Epithelial cell of prostate (primary cell): ENCODE measurements at places on chromosomes 7 and 10.

DNA sequence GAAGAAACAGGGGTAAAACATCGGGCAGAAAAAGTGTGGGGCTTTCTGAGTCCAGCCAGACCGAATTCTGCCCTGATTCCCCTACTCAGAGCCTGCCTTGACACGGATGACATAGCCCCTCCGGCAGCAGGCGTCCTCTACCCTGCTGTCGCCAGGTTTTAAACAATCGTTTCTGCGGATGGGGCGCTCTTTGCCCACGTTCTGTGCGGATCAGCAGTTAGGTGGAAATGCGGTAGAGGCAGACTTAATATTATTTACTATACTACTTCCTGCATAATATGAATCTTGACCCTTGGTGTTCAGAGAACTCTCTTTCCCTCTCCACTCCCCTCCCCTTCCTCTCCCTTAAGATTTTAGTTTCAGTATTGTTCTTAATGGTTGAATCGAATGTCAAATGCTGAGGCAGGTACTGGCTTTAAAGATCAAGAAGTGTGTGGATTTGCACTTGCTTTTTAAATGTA is 2.4 kb downstream of the GATA3 start:
- no peak for DNase-seq

GRCh38 chr7:27154369-27154768 is 2.0 kb upstream of the HOXA3 start:
- no peak for DNase-seq

DNA sequence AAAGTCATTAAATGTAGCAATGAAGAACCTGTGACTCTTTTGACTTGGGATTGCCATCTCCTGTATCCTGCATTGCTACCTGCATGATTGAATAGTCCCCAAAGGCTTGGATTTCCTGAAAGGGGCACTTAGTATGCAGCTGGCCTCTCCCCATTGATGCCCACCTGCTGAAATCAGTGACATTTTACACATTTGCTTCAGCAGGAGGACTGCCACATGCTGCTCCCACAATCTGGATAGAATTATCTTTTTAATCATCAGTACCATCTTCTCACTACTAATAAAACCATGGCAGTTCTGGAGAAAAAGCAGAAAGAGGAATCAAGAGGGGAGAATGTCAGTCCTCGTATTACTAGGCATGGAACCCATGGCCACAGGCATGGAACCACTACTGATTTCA is 67.8 kb downstream of the SLC13A1 start:
- DNase-seq = no peak

- DNase-seq = no peak
Measured at GRCh38 chr10:101323495-101323894, 30.5 kb upstream of the BTRC start.

GRCh38 chr10:75771606-75772005 is 340.2 kb downstream of the LRMDA start:
- no peak for DNase-seq

DNA sequence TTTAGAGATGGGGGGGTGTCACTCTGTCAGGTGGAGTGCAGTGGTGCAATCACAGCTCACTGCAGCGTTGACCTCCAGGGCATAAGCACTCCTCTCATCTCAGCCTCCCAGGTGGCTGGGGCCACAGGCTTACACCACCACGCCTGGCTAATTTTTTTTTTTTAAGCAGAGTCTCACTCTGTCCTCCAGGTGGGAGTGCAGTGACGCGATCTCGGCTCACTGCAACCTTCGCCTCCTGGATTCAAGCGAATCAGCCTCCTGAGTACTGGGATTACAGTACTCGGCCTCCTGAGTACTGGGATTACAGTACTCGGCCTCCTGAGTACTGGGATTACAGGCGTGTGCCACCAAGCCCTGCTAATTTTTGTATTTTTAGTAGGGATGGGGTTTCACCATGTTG is 23.6 kb upstream of the PPIA start:
- no peak for DNase-seq

- no peak for DNase-seq
Measured at GRCh38 chr10:112189465-112189864, 5.9 kb upstream of the GPAM start.

GRCh38 chr7:47449810-47450590 is 131.9 kb downstream of the TNS3 start:
- no peak for DNase-seq

DNA sequence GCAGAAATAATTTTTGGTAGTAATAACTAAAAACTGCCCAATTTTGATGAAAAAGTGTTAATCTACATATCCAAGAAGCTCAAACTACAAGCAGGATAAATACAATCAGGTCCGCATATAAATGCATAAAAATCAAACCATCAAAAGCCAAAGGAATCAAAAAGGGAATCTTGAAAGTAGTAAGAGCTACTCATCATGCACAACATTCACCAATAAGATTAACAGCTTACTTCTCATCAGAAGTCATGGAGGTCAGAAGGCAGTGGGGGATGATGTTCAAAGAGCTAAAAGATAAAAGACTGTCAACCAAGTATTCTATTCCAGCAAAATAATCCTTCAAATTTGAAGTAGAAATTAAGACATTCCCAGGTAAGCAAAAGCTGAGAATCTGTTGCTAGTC is 76.4 kb downstream of the CRPPA start:
- no peak for DNase-seq
